Vagina (tissue), 2 donors: ENCODE measurements at places on chromosomes 2 and 18. TPM values are rescaled to one million over a fixed set of nuclear protein-coding genes. Genes with fewer than 3 reads are reported as not detected.

UGT1A3 gene
- not detected for total RNA-seq

- no peak for DNase-seq
These were observed 10.1 kb downstream of the PAX3 start for GRCh38 chr2:222288590-222289277.

- DNase-seq = no peak
These were observed 96.3 kb downstream of the UPP2 start for GRCh38 chr2:158197940-158198339.

DNA sequence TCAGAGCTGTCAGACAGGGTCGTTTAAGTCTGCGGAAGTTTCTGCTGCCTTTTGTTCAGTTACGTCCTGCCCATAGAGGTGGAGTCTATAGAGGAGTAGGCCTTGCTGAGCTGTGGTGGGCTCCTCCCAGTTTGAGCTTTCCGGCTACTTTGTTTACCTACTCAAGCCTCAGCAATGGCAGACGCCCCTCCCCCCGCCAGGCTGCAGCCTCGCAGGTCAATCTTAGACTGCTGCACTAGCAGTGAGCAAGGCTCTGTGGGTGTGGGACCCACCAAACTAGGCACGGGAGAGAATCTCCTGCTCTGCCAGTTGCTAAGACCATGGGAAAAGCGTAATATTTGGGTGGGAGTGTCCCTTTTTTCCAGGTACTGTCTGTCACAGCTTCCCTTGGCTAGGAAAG, 86.5 kb downstream of the EFEMP1 start:
- no peak for DNase-seq

DNA sequence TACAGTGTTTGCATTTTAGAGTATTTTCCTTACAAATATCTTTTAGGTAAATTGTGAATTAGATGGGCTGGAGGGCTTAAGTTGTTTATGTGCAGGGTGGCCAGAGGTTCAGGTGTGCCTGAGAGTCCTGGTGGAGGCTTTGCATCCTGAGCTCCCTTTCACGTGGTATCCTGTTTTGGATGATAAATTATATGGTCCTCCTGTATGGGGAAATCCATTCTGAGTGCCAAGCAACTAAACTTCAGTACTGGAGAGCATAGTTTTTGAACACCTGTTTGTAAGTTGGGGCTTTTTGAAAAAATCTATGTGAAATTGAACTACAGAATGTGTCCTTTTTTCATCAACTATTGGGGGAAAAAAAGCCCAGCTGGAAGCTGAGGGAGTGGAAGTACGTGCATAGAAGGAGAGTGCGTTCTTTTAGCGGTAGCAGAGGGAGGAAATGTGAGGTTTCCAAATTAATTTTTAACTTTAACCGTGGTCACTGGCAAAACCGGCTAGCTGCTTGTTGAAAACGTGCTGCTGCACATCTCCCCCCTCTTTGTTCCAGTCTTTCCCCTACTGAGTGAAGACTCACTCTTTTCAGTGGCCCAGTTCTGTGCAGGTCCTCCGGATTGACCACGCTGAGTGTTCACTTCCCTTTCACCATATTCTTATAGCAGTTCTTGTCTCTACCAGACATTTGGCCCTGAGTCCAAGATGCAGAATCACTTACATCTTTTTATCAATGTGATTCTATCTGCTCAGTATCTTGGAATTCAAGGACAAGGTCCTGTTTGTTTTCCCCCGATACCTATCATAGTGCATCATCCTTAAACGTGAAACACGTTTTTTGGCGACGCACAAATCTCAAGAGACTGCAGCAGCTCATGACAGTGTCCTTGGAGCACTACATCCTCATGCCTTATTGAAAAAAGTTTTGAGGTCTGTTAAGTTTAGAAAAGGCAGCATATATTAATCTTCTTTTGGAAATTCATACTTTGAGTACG, 15.3 kb downstream of the CNOT11 start:
- no peak for DNase-seq

- no peak for DNase-seq
These were observed 13.3 kb downstream of the DHX57 start for GRCh38 chr2:38862476-38862875.

- no peak for DNase-seq
These were observed 55.7 kb downstream of the CCDC141 start for GRCh38 chr2:178994264-178994663.

DNA sequence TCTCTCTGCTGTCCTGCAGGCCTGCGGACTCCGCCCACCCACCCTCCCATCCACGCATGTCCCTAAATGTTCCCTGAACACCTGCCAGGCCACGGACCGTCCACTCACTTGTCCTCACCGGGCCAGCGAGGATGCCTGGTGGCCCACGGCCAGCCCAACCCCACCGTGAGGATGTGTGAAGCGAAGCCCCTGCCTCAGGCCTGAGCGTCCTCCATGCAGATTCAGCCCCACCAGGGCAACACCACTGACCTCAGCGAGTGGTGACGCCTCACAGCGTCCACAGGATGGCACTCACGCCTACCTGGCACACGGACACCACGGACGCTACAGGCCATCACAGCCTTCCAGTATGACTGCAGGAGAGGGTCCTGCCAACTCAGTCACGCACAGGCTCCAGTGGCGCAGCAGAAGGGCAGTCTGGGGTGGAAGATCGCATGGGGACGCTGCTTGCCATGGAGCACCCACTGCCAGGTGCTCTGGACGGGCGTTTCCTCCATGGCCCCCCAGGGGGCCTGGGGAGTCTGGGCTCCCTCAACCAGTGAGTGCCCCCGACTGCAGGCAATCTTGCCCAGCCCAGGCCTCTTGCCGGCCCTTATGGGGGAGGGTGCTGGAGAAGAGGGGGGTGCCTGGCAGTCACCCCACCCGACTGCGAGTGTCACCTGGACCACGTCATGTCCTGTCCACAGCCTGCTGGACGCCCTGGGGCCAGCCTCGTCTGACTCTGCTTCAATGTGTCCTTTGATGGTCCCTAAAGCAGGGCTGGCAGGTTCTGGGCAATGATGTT, 25.4 kb downstream of the HDAC4 start:
- no peak for DNase-seq

- DNase-seq = no peak
These were observed 623.5 kb downstream of the DCC start for GRCh38 chr18:52963481-52963880.

DNA sequence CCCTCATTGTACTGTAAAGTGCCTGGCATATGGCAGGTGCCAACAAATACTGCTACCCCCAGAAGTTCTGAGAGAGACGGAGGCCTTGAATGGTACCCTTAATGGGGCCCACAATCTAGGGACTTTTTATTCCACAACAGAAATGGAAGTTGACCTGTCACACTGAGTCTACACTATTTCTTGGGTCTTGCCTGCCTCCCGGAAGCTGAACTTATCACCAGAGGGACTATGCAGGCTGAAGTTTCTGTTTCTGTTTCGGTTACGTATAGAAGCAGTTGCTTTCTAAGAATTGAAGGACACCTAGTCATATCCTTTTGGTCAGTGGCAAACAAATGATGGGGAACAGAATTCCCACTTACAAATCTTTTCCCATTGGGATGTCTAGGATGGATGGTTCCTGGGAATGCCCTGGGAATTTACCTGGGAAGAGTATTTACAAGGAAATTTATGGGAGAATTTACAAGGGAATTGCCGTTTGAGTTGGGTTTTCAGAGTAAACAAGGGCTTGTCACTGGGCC, 74.2 kb downstream of the HS1BP3 start:
- no peak for DNase-seq

DNA sequence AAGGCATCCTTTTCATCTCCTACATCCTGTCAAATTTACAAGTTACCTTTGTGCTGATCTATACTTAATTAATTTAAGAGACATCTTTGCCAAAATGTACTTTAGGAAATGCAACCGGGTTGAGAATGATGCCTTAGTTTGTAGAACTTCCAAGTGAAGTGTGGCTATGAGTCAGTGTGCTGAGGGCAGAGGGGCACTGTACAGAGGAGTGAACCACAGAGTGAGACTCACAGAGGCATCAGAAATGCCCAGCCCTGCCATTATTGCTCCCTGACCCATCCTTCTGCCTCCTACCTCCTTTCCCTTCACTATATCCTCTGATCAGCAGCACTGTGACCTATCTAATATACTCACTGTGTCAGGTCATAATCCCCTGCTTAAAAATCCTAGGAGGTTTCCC, 320.1 kb downstream of the LRRTM1 start:
- DNase-seq = no peak

DNA sequence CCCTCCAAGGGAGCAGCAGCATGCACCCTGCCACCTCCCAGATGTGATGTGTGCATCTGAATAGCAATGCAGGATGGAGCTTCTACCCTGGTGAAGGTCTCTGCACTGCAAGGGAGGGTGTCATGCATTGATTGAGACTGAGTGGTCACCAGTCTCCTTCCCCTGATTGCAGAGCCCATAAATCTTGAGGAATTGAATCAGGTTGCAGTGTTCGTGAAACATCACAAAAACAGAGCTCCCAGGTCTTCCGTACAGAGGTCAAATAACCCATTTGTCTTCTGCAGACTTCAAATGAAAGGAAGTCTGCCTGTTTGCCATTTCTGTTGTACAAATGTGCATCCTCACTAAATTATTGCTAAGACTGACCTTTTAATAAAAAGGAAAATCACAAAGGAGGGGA, 136.8 kb downstream of the WDSUB1 start:
- DNase-seq = no peak

CXCR1 gene
- total RNA-seq = 0.49 TPM

DNA sequence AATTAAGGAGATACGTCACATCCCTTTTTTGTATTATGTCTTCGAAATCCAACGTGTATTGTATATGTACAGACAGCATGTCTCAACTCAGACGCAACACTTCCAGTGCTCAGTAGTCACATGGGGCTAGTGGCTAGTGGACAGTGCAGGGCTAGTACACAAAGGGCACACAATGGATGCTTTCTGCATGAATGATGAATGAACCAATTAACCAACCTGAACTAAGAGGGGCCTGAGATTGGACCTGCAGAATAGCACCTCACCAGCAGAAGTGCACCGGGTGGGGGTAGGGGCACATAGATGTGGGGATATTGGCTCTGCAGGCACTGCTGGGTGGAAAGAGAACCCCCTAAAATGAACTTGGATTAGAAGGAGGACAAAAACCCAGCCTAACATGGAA, 20.7 kb downstream of the ST8SIA5 start:
- peak; percentile 22 for DNase-seq

DNA sequence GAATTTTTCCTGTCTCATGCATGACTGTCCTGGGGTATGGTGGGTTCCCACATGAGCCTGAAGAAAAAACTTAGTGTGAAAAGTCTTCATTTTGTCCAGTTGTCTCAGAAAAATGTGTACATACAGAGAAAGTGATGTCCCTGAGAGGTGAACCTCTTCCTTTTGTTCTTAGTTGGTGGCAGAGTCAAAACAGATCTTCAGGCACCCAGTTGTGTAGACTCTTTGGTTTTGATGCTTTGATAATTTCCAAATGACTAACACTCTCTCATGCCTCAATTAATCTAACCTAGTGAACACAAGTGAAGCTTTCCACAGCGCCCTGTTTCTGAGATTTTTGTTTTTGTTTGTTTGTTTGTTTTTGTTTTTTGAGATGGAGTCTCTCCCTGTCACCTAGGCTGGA, 273.5 kb downstream of the PIK3C3 start:
- DNase-seq = no peak

TTN gene
- 2.0 TPM for total RNA-seq

ANKZF1 gene
- 98.7 TPM for total RNA-seq

- no peak for DNase-seq
These were observed 647.8 kb upstream of the RAB6C start for GRCh38 chr2:129331638-129332037.

DNA sequence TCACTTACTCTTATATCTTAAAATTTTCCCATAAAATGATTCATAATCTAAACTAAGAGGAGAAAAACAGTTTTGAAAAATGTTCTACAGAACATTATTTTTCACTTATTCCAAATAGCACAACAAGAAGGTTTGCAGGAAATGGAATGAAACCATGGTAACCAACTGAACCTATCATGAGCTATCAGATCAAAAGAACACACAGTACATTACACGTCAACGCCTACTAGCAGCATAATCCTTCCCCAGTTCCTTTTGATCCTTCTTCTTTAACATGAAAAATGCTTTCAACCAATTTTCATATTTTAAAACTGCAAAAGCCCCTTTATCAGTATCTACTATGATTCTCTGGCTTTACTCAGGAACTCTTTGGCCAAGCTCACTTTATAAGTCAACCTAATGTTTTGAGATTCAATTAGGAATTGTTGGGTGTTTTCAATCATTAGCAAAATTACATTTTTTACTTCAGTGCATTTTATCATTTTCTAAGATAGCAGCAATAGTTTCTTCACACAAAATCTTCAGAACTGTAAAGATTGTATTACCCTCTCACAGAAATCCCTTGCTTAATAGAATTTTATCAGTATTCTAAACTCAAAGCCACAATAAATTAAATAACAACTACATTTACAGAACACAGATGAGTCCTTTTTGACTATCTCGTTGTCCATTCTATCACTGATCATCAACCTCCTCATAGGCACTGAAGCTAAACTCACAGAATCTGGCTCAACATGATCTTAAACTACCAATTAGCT, 102.5 kb downstream of the CHN1 start:
- DNase-seq = no peak

GRCh38 chr2:82650038-82650437, 1809.0 kb downstream of the SUCLG1 start:
- no peak for DNase-seq

DNA sequence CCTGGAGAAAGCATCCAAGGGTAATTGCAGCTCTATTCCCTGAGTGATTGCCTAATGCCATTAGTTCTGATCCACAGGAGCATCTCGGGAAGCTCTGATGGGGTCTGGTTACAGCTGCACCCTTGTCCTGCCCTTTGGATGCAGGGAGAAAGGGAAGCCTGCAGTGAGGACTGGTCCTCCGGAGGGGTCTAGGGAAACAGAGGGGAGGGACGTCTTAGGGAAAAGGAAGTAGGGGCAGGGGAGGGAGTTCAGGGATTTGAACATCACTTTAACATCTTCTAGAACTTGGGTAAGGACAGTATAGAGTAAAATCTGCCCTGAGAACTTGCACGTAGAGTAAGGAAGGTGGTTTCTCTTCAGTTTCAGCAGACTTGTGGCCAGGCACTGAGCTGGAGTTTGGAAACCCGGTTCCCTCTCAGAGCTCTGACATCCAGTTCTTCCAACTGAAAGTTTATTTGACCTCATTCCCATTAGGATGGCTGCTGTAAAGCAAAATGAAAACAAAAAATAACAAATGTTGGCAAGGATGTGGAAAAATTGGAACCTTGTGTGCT, 20.5 kb downstream of the ONECUT2 start:
- no peak for DNase-seq

SGPP2 gene
- 24.8 TPM for total RNA-seq

GRCh38 chr2:174259981-174260380, 11.6 kb upstream of the OLA1 start:
- no peak for DNase-seq

- no peak for DNase-seq
These were observed 9.1 kb downstream of the TMEM127 start for GRCh38 chr2:96256611-96257113.

DNA sequence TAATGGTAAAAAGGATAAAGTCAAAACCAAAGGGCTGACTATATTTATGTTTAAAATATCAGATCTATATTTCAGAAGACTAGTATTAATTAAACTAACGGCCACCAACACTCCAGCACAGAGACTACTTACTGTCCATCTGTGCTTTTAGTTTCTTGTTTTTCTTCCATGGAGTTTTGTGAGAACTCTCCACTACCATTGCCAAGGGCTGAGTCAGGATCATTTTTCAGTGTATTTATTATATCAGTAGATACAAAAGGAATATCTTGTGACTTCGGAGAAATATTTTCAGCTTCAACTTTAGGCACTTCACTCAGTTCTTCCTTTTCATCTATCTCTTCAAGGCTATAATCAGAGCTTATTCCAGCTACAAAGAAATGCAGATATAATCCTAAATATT, 79.1 kb upstream of the GRB14 start:
- no peak for DNase-seq

GRCh38 chr2:134056173-134056572, 197.7 kb upstream of the MGAT5 start:
- no peak for DNase-seq

- DNase-seq = no peak
These were observed 44.9 kb downstream of the TMEM37 start for GRCh38 chr2:119476301-119477112.
